ENCODE measurements at places on chromosomes 5 and 9.
A peak's percentile ranks its signal among the peaks of the same experiment; 100 is the strongest.

GRCh38 chr5:168651648-168652047 is 72.5 kb upstream of the PANK3 start:
- no peak for DNase-seq

DNA sequence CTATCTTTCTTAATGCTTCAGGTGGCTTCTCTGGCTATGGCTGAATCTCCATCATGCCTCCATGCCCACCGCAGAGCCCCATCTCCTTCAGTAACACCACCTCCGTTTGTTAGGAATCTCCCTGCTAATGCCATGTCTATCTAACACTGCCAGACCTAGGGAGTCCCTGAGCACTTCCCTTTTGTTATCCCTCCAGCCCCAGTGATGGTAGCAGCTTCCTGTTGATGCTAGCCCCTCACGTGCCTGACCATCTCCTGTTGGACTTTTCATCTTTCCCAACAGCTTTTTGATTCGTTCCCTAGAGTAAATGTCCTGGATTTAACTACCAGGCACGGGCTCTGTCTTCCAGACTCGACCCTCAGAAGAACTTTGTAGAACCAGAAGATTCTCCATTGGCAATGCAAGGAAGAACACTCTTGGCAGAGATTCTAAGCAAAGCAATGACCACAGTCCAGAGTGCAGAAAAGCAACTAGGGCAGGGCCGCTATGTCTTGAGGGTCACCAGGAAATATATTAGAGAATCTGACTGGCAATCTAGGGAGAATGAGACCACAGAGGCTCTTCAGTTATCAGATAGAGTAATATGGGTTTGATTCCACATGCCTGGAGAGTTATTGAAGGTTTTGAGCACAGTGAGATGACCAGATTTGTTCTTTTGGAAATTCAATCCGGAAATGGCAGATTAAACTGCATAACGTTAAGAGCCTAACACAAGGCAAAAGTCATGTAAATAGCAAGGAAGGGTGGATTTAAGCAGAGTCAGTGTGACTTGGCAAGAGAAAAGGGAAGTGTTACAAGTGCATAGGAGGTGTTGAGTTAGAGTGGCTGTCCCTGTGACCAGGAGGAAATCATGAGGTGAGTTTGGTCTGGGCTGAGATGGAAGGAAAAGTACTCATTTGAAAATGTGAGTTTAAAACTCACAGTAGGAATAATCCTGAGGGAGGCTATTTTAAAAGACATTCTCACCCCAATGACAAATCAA is 555.2 kb downstream of the ACTL7B start:
- no peak for DNase-seq

GRCh38 chr9:26904070-26904469 is 11.5 kb upstream of the CAAP1 start:
- DNase-seq = no peak

- DNase-seq = no peak
Measured at GRCh38 chr9:78383130-78383529, 86.2 kb downstream of the PSAT1 start.

GRCh38 chr9:107782381-107782780 is 292.8 kb upstream of the KLF4 start:
- no peak for DNase-seq

GRCh38 chr5:131810510-131811249 is 13.9 kb upstream of the FNIP1 start:
- DNase-seq = no peak

GRCh38 chr5:75331-76320 is 16.3 kb upstream of the PLEKHG4B start:
- DNase-seq = no peak

DNA sequence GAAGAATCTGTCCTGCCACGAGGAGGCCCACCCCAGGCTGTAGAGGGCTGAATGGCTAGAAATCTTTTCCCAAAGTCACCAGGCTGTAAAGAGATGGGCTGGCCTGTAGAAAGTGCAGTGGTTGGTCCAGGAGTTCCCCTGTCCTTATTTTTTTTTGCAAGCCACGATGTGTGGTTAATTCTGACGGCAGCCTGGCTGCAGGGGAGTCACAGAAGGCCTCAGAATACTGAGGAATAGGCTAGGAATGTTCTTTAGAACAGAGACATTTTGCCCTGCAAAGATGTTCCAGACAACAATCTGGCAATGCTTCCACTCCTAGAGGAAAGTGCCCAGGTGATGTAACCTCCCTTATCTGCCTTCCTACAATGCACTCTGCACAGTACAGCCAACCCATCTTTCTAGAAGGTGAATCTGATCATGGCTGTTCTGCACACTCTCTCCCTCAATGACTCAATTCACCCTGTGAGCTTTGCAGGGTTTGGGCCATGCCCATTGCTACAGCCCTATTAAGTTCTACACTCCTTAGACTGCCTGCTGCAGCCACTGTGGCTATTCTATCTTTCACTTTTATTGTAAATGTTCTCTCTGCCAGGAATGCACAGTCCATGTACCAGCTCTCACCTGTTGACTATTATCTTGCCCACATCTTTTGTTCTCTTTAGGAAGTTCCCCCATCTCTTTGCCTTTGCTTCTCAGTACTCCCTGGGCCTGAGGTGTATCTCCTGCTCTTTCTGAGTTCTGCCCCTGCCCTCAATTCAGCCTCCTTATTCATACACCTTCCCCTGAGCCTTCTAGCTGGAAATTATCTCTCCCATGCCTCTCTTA is 377.8 kb upstream of the CLINT1 start:
- no peak for DNase-seq

DNA sequence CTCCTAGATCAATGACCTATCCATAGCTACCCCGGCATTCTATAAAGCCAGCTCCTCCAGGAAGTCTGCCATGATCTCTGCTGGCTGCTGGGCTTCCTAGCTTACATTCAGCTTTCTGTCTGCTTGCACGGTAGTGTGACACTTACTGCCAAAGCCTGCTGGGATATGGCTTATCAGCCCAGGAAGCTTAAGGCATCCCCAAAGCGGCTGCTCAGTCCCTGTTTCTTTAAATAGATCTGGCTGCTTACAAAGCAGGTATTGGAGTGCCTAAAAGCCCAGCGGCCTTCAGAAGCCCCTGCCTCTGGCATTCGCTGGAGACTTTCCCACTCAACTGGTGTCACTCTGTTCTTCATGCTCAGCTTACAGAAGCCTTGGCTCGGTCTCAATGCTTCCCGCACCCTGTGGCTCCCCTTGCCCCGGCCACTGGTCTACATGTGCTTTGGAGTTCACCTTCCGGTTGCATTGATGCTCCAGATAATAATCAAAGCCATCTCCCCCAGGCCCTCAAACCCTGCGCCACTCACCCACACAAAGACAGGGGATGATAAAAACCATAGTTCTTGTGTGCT is 31.3 kb upstream of the STRBP start:
- no peak for DNase-seq

- peak; percentile 6 for DNase-seq
Measured at GRCh38 chr5:75023368-75024159, 28.8 kb downstream of the GCNT4 start.

DNA sequence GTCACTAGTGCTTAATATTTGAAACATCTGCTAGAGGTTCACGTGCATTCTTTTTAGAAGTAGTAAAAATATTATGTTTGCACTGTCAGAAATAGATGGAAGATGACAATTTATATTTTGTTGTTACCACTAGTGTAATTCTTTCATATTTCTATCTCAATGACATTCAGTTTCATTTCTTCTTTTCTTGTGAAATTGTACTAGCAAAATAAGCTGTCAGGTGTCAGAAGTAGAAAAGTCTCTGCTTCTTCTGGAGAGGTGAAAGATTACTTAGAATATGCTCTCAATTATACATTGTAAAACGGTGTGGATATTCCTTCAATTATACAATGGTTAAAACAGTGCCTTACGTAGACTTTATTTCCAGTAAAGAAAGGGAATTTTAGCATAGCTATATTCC is 395.4 kb downstream of the CSNK1G3 start:
- no peak for DNase-seq

- DNase-seq = no peak
Measured at GRCh38 chr9:130858739-130859705, 24.0 kb downstream of the ABL1 start.

- no peak for DNase-seq
Measured at GRCh38 chr9:22208846-22209585, 199.9 kb upstream of the CDKN2B start.

DNA sequence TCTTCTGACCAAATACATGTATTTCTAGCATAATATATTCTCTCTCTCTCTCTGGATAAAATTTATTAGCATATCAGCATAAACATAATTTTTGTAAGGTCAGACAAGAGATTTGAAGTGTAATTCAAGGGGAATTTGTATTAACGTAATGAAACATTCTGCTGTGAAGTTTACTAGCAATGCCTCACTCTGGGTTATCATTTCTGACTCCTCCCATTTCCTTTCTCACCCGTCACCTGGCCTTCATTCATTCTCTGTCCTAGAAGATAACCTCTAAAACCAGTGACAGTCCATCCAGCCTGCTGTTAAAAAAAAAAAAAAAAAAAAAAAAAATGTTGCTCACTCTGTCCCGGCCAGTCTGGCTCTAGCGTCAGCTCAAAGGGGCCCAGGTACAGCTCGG is 27.1 kb downstream of the GRAMD2B start:
- no peak for DNase-seq

DNA sequence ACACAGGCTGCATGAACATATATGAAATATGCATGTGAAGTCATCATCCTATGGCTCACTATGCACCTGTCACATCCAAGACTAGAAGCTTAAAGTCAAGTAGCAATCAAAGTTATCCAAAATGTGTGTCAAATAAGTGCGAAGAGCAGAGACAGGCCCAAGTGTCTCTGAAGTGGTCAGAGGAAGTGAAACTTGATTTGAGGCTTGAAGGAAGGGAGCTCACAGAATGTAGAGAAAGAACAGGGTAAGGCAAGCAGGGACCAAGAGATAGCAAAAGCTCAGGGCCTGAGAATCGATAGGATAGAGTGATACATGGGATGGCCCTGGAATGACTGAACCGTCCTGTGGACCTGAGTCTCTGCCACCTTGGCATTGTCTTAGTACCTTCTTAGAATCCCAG is 274.3 kb upstream of the TRPC7 start:
- DNase-seq = no peak

DNA sequence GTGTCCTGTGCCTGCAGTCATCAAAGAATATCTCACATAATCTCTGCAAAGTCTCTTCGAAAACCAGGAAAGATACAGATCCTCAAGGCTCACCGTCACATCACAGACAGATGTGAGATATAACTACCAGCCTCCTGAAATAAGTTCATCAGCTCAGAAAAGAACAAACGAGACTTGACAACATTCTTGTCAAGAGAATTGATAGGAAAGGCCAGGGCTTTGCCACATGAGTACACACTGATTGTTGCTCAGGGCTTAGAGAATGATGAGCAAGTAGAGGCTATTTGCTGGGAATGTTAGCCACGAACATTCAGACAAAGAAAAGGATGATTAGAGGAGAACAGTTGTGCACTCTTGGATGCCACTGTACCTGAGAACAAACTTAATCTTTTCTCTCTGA is 535.1 kb downstream of the ELAVL2 start:
- DNase-seq = no peak

DNA sequence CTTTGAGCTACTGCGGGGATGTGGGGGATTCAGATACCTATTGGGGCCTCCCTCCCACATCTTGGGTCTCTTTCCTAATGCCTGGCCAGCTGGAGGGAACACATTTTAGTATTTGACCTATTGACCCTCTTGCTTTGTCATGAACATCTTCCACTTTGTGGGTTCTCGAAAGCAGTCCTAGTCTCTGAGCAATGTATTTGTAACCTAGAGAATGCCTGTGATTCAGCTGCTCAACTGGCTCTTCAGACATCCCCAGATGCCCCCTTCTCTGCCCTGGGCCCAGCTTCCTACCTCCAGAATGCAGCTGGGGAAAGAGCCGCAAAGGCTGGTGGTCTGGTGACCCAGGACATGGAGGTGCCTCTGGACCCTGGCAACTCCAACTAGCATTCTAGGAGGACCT is 32.2 kb downstream of the APTX start:
- no peak for DNase-seq

DNA sequence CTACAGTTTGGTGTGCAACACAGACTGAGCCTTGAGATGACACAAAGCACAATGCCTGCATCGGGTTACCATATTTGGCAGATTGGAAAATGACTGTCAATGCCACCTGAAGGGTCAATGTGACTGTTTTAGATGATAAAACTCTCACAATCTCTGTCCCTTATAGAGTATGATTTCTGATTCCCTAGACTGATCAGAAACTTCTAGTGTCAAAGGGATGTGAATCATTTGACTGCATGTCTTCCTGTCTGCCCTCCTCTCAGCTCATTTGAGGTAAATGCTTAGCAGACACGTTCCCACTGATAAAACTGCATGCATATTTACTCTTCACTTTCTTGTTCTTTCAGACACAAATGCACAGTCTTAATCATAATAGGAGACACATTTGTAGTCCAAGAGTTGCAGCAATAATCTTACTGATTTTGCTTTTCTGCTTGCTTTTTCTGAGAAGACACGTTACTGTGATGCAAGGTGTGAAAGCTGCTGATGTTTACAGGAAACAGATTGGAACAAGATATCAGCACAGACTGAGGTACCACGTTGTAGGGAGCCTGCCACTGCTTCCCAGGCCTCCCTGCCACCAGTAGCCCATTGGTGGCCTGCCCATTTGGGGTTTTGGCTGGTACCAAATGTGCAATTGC is 77.8 kb downstream of the GCNT4 start:
- DNase-seq = no peak

- no peak for DNase-seq
Measured at GRCh38 chr5:82106756-82107155, 134.9 kb downstream of the ATG10 start.

GRCh38 chr5:44875661-44876605 is 67.2 kb downstream of the MRPS30 start:
- DNase-seq = no peak

DNA sequence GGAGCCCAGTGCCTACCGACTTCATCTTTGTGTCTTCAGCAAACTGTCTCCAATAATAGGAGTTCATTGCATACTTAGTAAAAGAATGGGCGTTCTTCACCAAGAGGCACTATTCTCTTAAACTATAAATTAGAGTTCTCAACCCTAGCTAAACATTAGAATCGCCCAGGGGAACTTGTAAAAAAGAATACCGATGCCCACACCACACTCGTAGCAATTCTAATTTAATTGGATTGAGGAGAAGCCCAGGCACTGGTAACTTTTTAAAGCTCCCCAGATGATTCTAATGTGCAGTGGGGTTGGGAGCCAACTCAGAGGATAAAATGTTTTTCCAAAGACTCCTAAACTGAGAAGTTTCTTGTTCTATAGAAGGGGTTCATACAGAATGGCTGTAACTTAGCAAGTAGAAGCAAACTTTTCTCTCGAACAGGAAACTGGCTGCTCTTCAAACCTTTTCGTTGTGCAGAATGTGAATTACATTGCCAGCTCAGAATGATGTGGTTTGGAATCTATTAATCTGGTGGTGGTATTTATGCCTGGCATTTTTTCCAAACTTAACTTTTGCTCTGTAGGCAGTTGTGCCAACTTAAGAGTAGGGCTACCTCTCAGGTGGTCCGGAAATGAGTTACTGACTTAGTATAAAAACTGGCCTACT is 26.4 kb upstream of the NFIB start:
- no peak for DNase-seq

DNA sequence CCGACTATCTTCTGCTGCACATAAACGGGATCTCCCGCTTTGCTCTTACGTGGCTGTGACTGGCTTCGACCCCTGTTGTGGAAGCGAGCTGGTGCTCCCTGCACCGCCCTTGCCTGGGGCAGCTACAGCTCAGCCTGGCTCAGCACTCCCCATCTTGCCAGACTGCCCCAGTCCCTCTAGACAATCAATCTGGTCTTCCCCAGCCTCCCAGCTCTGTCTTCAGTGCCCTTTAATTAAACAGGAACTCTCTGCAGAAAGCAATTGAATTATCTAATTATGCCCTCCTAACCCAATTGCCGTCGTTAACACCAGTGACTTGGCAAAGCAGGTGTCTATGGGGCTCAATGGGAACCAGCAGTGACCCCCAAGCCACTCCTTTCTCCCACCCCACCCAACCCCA is 18.9 kb upstream of the NTNG2 start:
- DNase-seq = no peak

Data from activated effector memory CD4-positive, alpha-beta T cell treated with Interleukin-2 at 50 U/mL for 16 hours (primary cell).